ENCODE measurements at places on chromosomes 3 and 15.

- DNase-seq = no peak
Observed at GRCh38 chr15:91478717-91479191, 374.8 kb upstream of the SLCO3A1 start.

- peak; percentile 68 for DNase-seq
Observed at GRCh38 chr15:65791335-65792137, 557 bp downstream of the DENND4A start.

DNA sequence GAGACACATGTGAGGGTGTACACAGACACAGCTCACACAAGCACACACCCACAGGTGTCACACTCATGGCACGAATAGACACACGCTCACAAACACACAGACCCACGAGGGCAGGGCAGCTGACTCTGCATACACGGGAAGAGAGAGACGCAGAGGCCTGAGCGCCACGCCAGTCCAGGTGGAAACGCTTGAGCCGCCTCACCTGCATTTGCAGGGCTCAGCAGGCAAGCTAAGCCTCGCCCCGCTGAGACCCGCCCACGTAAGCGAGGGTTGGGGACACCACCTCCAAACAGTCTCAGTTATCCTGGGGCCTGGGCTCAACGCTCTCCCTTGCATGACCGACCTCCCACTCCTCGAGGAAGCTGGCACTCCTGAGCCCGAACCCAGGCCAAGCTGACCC is 73.2 kb downstream of the TLE3 start:
- no peak for DNase-seq

DNA sequence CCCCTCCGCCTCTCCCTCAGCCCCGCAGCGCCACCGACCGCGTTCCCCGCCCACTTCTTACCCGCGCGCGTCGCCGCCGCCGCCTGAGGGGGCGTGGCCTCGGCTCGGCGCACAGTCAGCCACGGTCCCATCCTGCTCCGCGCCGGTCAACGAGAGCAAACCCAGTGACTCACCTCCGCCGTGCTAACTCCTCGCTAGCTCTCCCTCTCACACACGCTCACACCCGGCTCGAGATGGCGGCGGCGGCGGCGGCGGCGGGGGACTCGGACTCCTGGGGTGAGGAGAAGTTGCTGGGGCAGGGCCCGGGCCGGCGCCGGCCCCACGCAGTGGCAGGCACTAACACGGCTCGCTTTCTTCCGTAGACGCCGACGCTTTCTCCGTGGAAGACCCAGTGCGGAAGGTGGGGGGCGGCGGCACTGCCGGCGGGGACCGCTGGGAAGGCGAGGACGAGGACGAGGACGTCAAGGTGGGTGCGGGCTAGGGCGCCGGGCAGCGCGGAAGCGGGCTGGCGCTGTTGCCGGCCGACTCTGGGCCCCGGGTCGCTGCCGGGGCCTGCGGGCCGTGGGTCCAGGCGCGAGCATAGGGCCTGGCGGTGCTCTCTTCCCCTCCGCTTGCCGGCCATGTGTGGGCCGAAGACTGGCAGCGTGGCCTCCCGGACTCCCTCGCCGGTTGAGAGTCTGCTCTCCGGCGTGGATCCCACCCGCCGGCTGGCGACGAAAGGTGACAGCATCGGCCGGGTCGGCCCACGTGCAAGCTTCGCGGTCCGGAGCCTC is at the start of gene EIF3J:
TSS of gene EIF3J (plus strand) at position 186 of the 773 bp plus-strand sequence. CDS start at position 234, 48 bp downstream.
- DNase-seq = peak; percentile 94

- no peak for DNase-seq
Observed at GRCh38 chr15:80184554-80184953, 31.8 kb downstream of the FAH start.

DNA sequence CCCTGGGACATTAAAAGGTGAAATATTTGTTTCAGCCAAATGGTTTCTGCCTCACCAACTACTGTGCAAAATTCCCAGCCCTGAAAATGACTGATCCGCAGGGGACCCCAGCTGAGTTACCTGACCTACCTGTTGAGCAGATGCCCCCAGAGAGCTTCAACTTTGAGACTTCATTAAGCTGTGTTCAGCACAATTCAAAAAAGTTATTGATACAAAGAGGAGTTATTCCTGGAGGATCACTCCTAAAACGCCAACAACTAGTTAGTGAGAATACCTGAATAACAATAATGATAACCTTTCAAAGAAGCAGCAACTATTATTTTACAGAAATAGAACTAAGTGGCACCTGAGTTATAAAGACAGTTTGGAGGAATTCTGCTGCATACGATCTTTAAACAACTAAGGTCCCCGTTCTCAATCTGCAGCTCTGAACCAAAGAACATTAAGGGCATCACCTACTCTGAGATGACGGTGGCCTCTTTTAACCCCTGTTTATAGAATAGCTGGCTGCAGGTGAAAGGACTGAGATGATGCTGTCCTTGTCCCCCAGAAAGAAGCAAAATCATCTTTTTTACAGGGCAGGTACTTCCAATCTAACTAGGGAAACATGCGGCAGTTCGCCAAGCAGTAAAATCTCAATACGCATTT is 659 bp downstream of the GADL1 start:
- no peak for DNase-seq
